ENCODE measurements at places on chromosomes 16 and 17.

- DNase-seq: peak; percentile 60
These were observed 6.0 kb upstream of the KCNH6 start for GRCh38 chr17:63516910-63517824.

- no peak for DNase-seq
These were observed 72.1 kb downstream of the PDPK1 start for GRCh38 chr16:2609827-2610470.

- DNase-seq: no peak
These were observed 123.1 kb downstream of the SLC39A11 start for GRCh38 chr17:72969293-72969906.

GRCh38 chr16:49120631-49121030 lies 161.0 kb downstream of the CBLN1 start:
- no peak for DNase-seq

DNA sequence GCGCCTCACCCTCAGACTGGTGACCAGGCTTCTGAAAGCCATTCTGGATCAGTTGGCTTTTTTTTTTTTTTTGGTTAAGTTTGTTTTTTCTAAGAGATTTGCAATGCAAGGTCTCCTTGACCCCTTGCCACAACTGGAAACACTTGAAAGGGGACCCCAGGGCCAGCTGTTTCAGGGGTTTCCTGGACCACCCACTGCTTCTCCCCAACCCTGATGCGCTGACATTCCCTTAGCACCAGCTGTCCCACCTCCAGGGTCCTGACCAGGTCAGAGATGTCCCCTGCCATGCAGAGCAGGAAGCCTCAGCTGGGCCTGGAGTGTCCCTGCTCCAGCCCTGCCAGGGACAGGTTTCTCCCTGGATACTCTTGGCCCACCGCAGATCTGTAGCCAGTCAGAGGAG lies 8.1 kb upstream of the MRPL58 start:
- no peak for DNase-seq

DNA sequence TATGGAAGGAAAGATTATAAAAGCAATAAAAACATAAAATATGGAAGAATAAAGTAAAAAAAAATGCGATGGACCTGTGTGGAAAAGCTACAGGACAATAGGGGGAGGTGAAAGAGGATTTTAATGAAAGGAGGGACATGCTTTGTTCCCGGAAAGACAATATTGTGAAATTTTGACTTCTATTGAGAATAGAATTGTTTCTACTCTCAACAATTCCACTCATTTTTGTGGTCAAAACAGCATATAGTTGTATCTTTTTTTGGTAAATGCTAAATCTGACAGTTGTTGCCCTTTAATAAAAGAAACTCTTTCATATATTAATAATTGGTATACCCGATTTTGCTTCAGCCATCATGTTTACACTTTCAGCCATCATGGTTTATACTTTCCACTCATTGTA lies 22.9 kb upstream of the APPBP2 start:
- DNase-seq: no peak

DNA sequence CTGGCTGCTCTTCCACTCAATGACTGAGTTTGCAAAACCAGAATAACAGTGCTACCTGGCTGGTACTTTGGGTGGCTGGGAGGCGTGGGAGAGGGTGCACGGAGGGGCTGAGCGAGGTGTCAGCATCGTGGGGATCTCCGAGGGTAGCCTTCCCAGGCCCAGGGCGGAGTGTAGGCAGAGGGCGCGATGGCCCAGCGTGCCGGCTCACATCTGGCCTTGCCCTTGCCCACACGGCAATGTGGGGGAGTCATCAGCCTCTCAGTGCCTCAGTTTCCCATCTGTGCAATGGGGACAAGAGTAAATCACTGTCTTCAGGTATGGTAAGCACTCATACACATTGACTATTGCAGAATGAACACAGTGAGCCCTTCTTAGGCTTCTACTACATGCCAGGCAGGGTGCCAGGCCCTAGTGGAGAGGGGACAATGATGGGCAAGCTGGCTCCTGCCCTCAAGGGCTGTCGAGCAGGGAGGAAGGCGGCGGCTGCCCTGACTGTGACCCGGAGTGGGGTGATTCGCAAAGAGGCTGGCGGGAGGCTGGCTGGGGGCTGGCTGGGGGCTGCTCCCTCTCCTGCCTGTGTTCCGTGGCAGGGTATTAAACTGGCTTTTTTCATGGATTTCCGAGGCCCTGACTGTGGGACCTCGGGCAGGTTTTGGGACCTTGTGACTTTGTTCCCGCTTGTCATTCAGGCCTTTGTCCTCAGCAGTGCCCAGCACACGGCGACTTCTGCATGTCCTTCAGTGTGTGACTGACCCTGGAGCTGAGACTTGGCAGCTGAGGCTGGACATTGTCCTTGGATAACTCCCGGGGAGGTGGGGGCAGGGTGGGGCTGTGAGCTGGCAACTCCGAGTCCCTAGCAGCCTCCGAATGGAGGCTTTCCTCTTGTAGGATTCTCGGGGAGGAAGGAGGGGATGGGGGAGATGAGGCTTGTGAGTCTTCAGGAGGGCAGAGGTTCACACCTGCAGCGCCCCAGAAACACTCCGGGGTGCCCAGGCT lies 243.1 kb downstream of the SEC14L1 start:
- no peak for DNase-seq

Measured in stimulated activated CD8-positive, alpha-beta memory T cell treated with anti-CD3 and anti-CD28 coated beads, Interleukin-7, amount 100 ng/mL, for 48 hours (primary cell).